ENCODE measurements at places on chromosomes 7 and 10.
A peak's percentile ranks its signal among the peaks of the same experiment; 100 is the strongest.

DNA sequence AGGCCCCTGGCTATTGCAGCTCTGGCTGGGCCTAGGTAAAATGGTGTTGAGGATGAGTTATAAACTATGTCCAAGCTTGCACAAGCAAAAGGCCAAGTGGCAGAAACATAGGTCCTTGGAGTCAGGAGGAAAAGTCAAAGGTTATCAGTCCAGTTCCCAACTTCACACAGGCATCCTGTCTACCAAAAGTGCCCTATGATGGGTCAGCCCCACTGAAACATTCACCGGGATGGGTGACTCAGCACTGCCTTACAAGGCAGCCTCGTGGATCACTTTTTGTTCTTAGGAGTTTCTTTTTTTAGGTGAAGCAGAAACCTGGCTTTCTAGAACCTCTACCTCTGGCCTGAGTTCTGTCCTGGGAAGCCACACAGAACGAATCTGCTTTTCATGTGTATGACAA lies 158.8 kb upstream of the LYZL2 start:
- DNase-seq = peak; percentile 30

DNA sequence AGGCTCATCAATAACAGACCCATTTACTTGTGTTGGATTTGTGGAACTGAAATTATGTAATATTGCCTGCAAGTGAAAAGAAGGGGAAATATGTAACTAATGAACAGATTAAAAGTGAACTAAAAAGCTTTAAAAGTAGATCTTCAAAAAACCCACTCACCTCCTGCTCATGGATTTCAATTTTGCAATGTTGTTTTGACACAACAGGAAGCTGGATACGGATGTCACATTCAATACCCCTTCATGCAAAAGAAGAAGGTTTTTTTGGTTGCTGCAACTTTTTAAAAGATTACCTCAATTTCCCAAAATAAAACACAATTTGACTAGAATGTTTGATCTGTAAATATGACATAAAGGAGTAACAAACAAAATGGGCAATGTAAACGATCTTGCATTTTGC lies 3.3 kb downstream of the MKI67 start:
- no peak for DNase-seq

- peak; percentile 48 for DNase-seq
These were observed 9.9 kb upstream of the SRRM3 start for GRCh38 chr7:76191783-76192240.

DNA sequence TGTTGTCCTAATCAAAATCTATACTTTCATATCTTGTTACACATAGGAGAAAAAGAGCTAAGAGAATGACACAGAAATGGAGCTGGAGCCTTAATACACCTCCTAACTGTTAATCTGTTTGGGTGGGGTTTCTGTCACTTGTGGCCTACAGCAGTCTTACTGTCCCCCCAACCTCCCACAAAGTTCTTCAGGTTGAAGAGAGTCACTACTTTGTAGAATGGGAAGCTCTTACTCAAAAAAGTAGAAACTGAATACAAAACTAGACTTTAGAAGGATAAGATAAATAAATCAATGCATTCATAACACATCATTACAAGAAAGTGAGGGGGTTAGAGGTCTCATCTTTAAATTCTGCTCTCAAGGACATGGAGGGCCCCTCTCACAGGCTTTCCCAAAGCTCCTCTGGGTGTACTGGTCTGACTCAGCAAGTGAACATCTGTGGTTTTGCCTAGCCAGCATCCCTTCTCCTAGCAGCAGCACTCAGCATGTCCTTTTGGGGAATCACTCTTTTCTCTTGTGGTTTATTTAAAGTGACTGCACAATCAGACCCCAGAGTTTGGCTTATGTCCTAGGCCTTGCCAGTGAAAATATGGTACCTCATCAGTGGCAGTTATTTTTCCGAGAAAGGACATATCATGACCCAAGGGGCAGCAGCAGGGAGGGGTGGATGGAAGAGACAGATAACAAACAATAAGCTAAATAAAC lies 2.0 kb upstream of the BLVRA start:
- peak; percentile 70 for DNase-seq

- no peak for DNase-seq
These were observed 15.5 kb downstream of the SLC13A1 start for GRCh38 chr7:123184271-123184670.

DNA sequence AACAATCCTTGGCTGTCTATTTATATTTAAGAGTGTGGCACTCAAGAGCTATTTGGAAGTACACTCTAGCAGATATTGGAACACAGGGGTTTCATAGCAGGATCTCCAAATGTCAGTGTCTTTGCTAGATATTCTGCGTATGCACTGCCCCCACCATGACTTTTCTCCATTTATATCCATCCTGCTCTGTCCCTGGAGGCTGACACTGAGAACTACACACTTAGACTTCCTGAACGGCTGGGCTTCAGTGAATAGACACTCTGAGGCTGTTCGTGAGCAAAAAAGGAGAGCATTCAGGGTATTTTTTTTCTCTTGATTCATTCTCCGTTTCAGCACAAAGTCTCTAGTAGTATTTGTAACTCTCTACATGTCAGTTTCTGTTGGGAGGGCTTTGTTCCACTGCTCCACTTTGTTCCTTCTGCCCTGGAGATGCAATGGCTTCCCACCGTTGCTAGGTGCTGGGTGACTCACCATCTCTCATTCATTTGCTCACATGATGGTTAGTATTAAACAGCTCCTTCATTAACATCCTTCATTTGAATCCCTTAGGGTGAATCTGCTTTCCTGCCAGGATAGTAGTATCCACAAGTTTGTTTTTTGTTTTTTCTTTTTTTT lies 155.9 kb upstream of the SLC13A1 start:
- no peak for DNase-seq

GRCh38 chr10:6211341-6211670 lies 8.6 kb downstream of the PFKFB3 start:
- no peak for DNase-seq

- peak; percentile 67 for DNase-seq
These were observed 18.2 kb downstream of the HNRNPF start for GRCh38 chr10:43390759-43391158.

DNA sequence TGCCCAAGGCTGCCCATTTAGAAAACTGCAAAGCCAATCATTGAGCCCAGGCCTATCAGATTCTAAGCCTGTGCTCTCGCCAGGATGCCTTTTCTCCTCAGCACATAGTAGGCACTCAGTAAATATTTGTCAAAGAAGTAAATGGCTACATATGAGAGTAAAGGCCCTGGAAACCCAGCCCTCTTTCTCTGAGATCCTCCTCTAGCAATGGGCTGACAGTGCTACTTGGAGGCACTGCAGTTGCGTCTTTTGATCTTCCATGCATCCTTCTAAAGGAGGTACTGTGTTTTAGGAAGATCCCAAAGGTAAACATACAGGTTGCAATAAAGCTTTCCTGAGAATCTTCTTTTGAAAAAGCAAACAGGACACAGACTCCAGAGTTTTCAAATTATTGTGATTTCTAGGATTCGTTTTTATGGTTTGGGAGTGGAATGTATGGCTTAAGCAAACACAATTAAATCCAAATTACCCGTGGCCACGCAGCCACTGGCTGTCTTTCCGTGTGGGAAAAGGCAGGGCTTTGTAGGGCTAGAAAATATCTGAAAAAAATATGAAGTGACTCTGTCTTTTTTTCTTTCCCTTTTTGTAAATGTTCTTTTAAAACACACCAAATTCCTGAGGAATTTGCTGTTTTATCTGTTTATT lies 151.3 kb upstream of the BMPER start:
- DNase-seq = no peak

DNA sequence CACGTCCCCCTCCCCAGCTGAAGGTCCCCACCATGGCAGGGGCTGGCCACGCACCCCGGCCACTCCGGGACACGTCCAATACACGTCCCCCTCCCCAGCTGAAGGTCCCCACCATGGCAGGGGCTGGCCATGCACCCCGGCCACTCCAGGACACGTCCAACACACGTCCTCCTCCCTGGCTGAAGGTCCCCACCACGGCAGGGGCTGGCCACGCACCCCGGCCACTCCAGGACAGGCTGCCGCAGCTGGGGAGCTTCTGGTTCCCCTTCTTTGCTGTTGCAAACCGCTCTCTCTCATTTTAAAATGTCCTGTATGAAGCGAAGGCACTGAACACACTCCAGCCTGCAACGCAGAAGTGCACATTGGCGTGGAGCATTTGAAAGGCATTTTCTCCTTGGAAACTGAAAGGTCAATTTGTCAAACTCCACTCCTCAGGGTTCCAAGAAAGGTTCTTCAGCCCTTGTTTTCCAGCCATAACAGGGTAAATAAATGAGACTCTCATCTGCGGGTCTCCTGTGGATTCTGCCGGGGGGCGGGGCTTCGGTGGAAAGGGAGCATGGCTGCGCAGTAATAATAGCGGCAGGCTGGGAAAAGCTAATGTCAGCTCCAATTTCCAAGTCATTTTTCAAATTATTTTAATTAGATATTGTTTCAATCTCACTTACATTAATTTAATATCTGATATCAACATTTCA lies 580.3 kb downstream of the DNAJB6 start:
- DNase-seq = no peak

- DNase-seq = peak; percentile 18
These were observed 9.9 kb upstream of the LIPM start for GRCh38 chr10:88792661-88793060.

GRCh38 chr7:104553074-104553473 lies 224.7 kb downstream of the LHFPL3 start:
- DNase-seq = no peak

- DNase-seq = no peak
These were observed 170.9 kb upstream of the AOAH start for GRCh38 chr7:36895192-36895591.

- no peak for DNase-seq
These were observed 445.0 kb downstream of the PTPRN2 start for GRCh38 chr7:158142657-158143056.

- DNase-seq = peak; percentile 72
These were observed at the start of gene SEMA3A for GRCh38 chr7:84194484-84195271. TSS of gene SEMA3A (minus strand) at chr7:84194789. CDS start at chr7:84194586, 203 bp downstream.

GRCh38 chr10:6207658-6208057 lies 4.9 kb downstream of the PFKFB3 start:
- DNase-seq = no peak

GRCh38 chr7:4610768-4611467 lies 71.2 kb upstream of the FOXK1 start:
- peak; percentile 62 for DNase-seq

DNA sequence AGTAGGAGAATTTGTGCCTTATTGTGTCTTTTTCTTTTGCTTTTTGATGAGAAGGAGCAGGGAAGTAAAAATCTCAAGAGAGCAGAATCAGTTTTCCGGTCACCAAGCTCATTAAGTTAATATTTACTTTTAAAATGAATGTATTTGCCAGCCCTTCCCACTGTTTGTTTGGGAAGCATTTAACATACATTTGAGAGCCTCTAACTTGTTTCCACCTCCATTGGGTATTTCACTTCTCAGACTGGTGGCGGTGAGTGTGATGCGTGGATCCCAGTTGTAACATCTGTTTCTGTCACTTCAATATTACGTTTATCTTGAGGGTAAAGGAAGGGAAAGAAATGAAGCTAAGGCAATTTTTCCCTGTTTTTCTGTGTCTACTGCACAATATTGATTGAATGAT lies 22.8 kb downstream of the CDK14 start:
- DNase-seq = no peak

DNA sequence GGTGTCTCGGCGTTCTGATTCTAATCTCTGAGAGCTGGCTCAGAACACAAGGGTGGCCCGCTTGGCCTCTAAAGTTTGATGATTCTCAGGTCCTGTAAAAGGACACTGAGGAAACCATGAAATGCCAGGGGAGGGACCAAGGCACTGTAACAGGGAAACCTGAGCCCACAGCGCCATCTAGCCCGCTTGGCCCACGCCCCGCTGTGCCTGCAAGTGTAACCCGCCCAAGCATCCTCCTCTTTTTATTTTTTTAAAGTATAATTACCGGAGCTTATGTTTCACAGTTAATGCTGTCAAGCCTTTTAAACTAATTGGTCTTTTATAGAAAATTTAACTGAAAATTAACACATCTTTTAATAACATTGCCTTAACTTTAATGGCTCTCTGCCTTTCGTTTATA lies 734.7 kb downstream of the KCNMA1 start:
- no peak for DNase-seq

DNA sequence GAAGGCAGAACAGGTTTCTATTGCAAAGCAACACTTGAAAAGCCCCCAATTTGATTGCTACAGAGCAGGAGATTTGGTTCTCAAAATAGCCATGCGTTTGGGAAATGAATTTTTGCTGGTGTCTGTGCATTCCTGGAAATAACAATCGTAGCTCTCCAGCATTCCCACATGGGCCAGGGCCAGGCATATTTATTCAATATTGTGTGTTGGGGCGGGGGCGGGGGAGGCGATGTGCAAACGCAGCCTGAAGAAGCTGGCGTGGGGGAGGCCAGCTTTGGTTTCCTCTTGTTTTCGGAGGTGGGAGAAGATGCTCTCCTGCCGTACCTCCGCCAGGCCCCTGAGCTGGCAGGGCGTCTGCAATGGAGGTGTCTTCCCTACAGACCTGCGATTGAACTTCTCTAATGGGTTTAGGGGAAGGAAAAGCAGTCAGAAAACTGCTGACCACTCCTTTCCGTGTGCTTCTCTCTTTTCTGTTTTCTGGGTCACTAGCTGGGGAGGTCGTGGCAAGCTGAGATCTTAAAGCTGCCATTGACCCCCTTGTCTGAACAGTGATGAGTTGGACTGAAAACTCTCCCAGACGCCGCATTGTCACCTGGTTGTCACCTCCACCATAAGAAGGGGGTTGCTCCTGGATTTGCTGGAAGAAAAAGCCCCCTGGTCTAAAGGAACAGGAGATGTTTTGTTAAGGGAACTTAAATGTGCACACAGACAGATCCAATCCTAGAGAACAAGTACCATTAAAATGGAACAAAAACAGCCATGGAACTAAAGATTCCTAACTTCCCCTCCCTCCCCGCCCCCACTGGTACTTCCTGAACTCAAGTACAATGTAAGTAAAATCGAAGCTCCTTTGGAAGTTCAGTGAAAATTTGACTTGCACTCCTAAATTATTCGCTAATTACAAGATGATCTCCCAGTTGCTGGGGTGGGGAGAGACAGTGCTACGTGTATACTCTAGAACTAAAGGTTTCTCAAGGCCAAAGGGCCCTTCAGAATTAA lies 56.4 kb upstream of the HABP2 start:
- no peak for DNase-seq
